IMR-90 (cell line): ENCODE measurements at places on chromosomes 12 and 14. TPM values are rescaled to one million over a fixed set of nuclear protein-coding genes. Genes with fewer than 3 reads are reported as not detected.

GRCh38 chr12:26130728-26131127, 5.9 kb upstream of the BHLHE41 start:
- DNase-seq = no peak

GRCh38 chr12:56677680-56678079, 10.4 kb downstream of the PTGES3 start:
- DNase-seq = no peak

DNA sequence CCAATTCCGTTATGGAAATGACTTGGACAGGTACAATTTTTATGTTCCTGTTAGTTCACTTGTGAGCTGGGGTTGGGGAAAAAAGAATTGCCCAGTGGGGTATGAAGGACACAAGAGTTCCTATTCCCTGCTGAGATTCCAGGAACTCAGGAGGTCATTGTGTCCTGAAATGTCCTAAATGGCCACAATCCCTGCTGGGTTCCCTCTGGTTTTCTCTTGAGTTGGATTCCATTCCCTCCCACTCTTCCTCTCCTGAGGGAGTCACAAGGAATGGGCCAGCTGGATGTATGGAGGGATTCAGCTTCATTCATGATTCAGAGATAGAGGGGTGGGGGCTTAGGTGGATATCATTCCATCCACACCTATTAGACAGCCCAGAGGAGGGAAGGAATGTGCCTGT, 34.5 kb upstream of the DCD start:
- DNase-seq = no peak

- no peak for DNase-seq
Measured at GRCh38 chr12:130014485-130014807, 110.6 kb upstream of the TMEM132D start.

DNA sequence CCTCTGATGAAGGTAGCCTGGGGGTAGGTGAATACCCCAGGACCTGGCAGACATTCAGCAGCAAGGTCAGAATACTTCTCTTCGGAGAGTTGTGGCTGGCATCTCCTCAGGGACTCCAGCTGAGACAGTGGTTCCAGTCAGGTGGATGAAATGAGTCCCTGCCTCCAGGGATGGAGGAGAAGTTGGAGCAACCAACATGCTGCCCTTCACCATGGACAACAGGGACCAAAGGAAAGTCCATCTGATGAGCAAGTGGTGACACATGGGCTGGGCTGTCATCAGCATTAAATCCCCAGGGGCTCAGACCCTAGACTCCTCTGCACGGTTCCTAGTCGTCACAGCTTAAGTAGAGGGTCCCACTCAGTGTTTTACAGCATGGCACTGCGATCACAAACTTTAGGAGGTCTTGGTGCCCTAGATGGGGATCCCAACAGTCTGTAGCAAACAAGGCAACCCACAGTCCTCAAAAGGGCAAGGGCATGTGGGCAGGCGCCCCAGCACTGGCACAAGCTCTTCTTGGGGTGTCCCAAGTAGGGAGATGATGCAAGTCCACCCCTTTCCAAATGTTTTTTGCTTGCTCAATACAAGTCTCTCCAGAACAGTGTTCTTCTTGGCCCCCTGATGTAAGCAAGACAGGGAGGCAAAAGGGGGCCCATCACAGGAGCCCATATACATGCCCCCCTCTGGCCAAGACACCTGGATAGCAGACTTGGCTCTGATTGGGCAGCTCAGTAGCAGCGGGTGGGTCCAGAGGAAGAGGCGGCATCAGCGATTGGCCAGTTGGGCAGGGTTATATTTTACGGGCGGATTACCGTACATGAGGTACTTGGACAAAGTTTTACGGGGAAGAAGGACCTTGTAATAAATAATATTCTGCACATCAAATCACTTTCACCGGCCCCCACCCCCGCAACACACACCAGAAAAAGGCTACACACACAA, 10.8 kb upstream of the CDH24 start:
- no peak for DNase-seq

GRCh38 chr14:104515811-104516780, 63.5 kb upstream of the C14orf180 start:
- DNase-seq = no peak

DNA sequence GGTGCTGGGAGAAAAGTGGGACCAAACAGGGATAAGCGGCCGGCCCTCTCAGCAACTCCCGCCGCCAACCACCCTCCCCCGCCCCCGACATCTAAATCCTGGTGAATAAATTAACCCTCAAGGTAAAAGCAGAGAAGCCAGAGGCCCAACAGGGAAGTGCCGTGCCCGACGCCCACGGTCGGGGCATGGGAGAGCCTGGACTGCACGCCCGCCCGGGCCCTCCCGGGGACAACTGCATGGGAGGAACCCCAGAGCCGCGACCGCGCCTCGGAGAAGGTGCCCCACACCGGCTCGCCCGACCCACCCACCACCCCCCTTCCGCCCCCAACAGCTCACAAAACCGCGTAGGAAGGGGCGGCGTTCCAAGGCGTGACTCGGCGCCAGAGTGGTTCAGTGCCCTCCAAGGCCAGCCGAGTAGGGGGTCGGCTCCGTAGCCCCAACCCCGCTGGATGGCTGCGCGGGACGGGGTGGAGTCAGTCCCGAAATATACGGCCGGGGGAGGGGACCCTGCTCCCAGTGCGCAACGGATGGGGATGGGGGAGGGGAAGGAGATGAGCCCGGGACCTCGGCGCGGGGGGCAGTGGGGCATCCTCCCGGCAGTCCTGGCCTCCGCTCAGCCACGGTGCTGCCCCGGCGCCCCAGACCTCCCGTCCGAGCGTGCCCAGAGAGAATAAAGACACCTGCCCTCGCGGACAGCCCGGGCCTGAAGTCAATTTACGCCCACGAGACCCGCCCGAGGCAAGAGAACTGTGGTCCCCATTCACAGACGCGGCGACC, 732 bp downstream of the SLC25A29 start:
- DNase-seq = no peak

GRCh38 chr14:21038441-21039422, 3.4 kb upstream of the RNASE7 start:
- DNase-seq = peak; percentile 43

- no peak for DNase-seq
Measured at GRCh38 chr12:2288471-2288870, 235.7 kb downstream of the CACNA1C start.

DNA sequence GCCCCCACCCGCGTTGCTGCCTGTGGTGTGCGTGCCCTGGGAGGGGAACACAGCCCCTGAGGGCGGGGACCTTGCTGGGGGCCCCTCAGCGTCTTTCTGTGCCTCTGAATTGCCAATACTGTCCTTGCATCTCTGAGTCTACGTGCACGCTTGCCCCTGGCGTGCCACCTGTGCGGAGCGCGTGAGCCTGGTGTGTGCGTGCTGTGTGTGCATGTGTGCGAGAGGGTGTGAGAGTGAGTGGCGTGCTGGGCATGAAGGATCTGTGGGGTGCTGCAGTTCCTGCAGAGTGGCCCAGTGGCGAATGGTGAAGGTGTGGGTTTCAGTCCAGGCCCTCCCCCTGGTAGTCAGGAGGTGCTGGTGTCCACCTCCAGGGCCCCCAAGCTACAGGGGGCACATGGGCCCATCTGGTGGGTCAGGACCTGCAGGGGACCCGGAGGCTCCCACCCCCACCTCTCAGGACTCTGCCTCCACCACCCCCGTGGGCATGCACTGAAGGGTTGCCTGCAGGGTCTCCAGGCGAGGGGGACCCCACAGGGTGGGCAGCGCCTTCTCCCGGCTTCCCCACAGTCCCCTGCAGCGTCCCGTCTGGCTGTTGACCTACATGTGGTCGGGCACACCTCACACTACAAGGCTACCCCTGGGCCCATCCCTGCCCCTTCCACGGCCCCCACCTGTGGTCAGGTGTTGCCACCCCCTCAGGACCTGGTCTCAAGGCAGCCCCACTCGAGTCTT, 21.0 kb downstream of the FBRSL1 start:
- no peak for DNase-seq

DNA sequence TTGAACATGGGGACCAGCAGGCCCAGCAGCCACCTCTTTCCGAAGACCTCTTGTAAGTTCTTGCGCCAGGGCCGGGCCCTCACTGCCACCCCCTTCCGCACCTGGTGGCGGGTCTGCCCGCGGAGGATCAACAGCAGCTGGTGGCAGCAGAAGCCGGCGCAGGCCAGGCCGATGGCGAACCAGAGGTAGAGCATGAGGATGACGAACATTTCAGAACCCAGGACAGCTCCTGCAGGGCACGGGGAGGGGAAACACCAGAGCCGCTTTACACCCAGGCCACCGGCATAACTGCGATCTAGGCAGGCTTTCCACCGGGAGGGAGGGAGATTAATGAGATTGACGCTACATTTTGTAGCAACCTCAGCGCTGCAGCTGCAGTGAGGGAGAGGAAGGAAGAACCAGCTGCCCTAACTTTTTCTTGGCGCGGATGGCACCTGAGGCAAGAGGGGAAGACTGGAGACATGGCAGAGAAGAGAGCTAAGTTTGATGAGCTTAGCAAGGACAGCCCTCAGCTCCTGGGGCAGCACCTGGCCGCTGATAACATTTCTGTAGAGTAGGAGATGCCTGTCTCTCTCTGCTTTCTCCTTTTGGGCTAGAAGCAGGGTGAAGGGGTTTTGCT, 7.8 kb downstream of the ZDHHC22 start:
- DNase-seq = peak; percentile 61

- DNase-seq = no peak
Measured at GRCh38 chr12:10170216-10170615, 1.7 kb downstream of the OLR1 start.

Gene GAS2L3
- 4.7 and 5.2 TPM in 2 replicates for polyA plus RNA-seq

Gene IAPP
- not detected in 2 replicates for polyA plus RNA-seq

Gene DPF3
- polyA plus RNA-seq = 30.5 and 37.7 TPM in 2 replicates

Gene TTC9
- 0.01 and 0.02 TPM in 2 replicates for polyA plus RNA-seq

Gene BRF1
- 16.4 and 16.7 TPM in 2 replicates for polyA plus RNA-seq

Gene TSPAN8
- not detected in 2 replicates for polyA plus RNA-seq

Gene CHST11
- polyA plus RNA-seq = 2.7 and 4.3 TPM in 2 replicates
